ENCODE measurements at places on chromosomes 12 and 14. TPM values are rescaled to one million over a fixed set of nuclear protein-coding genes. Genes with fewer than 3 reads are reported as not detected.

Gene FAIM2
- 0.39 TPM for total RNA-seq

Gene AMIGO2
- 16.2 TPM for total RNA-seq

Gene GALNT8
- total RNA-seq = 0.20 TPM

DNA sequence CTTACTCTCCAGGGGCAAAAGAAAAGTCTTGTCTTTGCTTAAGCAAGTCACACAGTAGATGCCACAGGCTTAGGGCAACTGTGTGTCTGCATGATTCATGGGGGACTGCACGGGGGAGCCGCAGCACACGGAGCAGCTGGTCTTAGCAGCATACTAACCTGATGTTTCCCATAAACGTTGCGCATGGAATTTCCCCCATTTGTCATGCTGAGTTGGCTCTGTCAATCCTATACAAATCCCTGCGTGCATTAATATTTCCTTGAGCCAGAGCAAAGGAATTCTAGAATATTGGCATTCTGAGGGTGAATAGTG lies 71.2 kb downstream of the SAMD4A start:
- H3K36me3 ChIP-seq = no peaks in the 10 kb centered on the region
- no peaks in the 10 kb centered on the region for H3K27me3 ChIP-seq
- no peak overlapping the region for H3K27ac ChIP-seq
- no peaks in the 10 kb centered on the region for H3K4me1 ChIP-seq
- H3K4me3 ChIP-seq = no peak overlapping the region

Data from CD8-positive, alpha-beta memory T cell (primary cell).